ENCODE measurements at places on chromosomes 2 and 18. TPM values are rescaled to one million over a fixed set of nuclear protein-coding genes. Genes with fewer than 3 reads are reported as not detected.

The SERPINB3 gene
- total RNA-seq, result not detected

The SNTG2 gene
- total RNA-seq, result not detected

The SLC23A3 gene
- total RNA-seq, result 2.4 TPM

DNA sequence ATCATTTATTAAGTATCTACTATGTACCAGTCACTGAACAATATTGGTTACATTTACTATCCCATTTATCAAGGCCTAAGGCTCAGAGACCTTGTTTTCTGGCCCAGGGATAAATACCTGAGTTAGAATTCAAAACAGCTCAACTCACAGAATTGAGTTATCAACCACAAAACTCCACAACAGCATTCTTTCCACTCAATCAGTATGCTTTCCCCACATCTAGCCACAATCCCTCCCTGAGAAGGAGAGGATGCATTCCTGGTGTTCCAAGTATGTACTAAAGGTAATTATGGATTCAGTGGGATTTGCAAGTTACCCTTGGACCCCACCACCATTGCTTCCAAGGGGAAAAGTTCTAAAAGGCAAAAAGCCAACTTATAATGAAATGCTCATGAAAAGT, 104.2 kb upstream of the PID1 start:
- no peak for DNase-seq

- no peak for DNase-seq
These were observed 35.8 kb upstream of the SCLY start for GRCh38 chr2:238024986-238025385.

DNA sequence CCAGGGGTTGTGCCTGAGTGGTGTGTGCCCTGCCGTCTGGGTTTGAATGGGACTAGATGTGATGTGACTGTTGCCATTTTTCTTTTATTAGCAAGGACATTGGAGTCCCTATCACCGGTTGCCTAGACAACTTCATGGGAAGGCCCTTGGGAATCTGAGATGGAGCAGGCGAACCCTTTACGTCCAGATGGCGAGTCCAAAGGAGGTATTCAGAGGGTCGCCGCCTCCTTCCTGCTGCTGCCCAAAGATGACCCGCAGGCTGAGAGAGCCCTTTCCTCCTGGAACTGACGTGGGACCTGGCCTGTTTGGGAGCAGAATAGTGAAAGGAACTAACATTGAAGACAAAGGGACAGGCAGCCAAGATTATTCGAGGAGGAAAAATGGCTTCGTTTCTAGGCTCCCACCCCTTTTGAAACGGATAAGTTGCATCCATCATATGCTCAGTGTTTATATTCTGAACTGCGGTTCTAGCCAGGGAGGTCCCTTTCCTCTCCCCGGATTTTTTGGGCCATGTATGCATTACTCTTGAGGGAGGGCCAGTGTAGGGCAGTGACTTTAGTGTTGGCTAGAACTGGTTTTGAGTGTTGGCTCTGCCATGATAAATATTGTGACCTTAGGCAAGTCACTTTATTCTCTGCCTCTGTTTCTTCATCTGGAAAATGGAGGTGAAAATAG, 673 bp downstream of the CENPO start:
- no peak for DNase-seq

GRCh38 chr2:20220806-20221554, 4.0 kb downstream of the SDC1 start:
- DNase-seq, result peak; percentile 6

Measured in chondrocyte (in vitro differentiated cells).